ENCODE measurements at places on chromosomes 1 and 21. TPM values are rescaled to one million over a fixed set of nuclear protein-coding genes. Genes with fewer than 3 reads are reported as not detected.

Gene LSM10
- total RNA-seq, result 21.8 TPM

Gene MROH7
- 0.66 TPM for total RNA-seq

Gene ITGB2
- total RNA-seq, result 23.3 TPM

Gene B3GALT2
- 0.33 TPM for total RNA-seq

Gene AKR1A1
- total RNA-seq, result 90.5 TPM

Gene S100A12
- not detected for total RNA-seq

Gene TDRD10
- total RNA-seq, result 0.52 TPM

Gene OBSCN
- 34.9 TPM for total RNA-seq

Gene INKA2
- total RNA-seq, result 1.0 TPM

Gene NEGR1
- total RNA-seq, result 9.6 TPM

Data from body of pancreas (tissue), 4 donors.